Gastrocnemius medialis (tissue), 4 donors: ENCODE measurements at places on chromosomes 5 and 9. TPM values are rescaled to one million over a fixed set of nuclear protein-coding genes. Genes with fewer than 3 reads are reported as not detected.

The GARIN3 gene
- not detected for total RNA-seq

The PFN3 gene
- total RNA-seq, result not detected

The PCDHB8 gene
- total RNA-seq, result 0.16 TPM

The MTRR gene
- total RNA-seq, result 48.9 TPM

The GLDC gene
- total RNA-seq, result 0.31 TPM

The SLC38A9 gene
- 9.2 TPM for total RNA-seq

The LTC4S gene
- 5.3 TPM for total RNA-seq

The RBM22 gene
- 31.0 TPM for total RNA-seq

The CKMT2 gene
- 1,081 TPM for total RNA-seq

The OXCT1 gene
- total RNA-seq, result 45.4 TPM
